ENCODE measurements at places on chromosomes 6 and 20.

GRCh38 chr6:116050737-116051136 is 10.0 kb downstream of the FRK start:
- no peak for DNase-seq

DNA sequence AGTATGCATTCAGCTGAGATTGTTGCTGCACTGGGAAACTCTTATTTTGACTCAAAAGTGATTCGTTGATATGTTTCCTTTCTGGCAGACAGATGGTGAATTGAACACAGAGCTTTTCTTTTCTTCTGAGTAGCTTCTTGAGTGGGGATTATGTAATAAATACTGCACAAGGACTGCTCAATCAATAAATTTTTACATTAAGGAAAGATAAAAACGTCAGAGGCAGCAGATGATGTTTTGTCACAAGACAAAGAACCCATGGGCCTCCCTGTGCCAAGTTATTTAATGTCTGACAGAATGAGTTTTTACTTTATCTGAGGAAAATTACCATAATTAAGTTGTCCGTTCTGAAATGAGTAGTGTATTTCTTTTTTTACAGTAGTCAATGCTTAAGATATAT is 460.3 kb downstream of the UTRN start:
- no peak for DNase-seq

DNA sequence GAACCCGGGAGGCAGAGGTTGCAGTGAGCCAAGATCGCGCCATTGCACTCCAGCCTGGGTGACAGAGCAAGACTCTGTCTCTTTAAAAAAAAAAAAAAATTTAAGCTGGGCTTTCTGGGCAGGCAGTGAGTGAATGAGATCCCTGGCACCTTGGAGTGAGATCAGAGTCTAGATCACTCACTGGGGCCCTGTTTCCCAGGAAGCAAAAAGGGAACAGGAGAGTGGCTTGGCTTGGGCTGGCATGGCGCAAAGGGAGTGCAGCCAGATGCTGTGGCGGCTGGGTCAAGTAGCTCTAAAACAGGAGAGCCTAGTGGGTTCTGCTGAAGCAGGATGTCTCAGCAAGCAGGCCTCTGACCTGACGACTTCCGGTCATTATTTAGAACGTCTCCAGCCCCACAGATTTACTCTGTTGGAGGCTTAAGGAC is 10.4 kb downstream of the PLCG1 start:
- DNase-seq, result peak; percentile 33

- DNase-seq, result no peak
Observed at GRCh38 chr20:51469578-51470498, 72.7 kb downstream of the NFATC2 start.

Data from amygdala (tissue), 56 donors.